ENCODE measurements at places on chromosomes 4 and X.

GRCh38 chr4:16809064-16809463, 89.4 kb downstream of the LDB2 start:
- DNase-seq = no peak

GRCh38 chrX:107465932-107466620, 16.6 kb downstream of the FRMPD3 start:
- DNase-seq = no peak

DNA sequence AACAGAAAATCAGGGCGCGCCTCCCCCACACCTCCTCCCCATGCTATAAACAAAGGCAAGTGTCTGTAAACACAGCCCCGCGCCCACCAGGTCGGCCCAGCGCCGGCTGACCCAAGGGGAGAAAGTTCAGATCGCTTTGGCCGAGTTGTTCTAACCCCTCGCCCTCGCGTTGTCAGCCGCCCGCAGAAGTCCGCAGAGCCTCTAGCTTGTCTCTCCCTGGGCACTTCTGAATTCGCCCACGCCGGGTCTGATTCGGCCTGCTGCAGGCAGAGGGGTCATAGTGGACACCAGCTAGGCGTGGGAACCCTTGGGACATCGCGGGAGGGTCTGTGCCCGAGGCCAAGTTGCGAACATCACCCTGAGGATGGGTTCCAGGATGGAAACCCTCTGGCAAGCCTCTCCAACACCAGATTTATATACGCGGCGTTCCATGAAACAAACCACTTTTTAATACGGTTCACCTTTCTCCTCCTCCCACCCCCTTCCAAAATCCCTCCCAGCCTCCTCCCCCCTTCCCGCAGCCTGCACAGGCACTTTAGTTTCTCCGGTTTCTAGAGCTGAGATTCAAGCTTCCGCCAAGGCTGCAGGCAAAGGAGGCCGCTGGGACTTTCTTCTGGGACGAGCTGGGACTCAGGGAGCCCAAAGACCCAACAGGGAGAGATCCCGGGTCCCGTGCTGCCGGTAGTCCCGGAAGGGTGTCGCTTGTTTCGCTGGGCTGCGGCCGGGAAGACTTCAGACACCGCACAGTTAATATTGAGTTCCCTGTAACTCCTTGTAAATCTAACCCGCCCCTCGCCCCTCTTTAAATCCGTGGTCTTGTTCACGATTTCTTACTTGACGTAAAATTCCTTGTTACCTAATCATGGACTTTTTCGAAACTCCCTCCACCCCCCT, 4.7 kb downstream of the HAND2 start:
- DNase-seq = no peak

- no peak for DNase-seq
Measured at GRCh38 chrX:41946989-41947612, 23.7 kb upstream of the CASK start.

- DNase-seq = no peak
Measured at GRCh38 chrX:71619193-71619592, 882 bp upstream of the CXCR3 start.

- DNase-seq = no peak
Measured at GRCh38 chrX:39967348-39967747, 130.4 kb downstream of the BCOR start.

DNA sequence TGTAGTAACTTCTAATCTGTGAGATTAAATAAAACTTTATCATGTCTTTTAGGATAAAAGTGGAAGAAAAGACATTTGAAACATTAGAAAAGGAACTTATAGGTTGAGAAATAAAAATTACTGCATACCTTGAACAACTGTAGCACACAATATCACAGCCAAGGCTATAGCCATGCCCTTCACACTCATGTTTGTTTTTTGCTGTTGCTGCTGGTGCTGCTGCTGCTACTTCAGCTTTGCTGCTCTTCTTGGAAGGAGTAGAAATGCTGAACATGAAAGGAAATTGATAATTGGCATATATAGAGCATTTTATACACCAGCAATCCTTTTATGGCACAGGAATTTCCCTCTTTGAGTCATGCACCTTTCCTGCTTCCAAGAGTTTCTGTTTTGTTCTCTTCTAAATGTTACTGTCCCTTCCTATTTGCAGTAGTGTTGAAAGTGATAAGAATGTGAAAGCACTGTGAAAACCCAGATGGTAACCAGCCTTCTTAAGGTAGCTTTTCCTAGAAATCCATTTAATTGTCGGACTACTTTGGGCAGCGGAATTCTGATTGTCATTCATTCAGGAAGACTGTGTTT, at the start of gene CXCL11:
CXCL11 (minus strand) TSS at position 272 of the 582 bp plus-strand sequence; CDS start at position 189, 83 bp downstream.
- DNase-seq = no peak

GRCh38 chr4:187304133-187304532, 580.5 kb upstream of the FAT1 start:
- DNase-seq = no peak

- no peak for DNase-seq
Measured at GRCh38 chr4:76821641-76822040, 76.3 kb downstream of the SOWAHB start.

DNA sequence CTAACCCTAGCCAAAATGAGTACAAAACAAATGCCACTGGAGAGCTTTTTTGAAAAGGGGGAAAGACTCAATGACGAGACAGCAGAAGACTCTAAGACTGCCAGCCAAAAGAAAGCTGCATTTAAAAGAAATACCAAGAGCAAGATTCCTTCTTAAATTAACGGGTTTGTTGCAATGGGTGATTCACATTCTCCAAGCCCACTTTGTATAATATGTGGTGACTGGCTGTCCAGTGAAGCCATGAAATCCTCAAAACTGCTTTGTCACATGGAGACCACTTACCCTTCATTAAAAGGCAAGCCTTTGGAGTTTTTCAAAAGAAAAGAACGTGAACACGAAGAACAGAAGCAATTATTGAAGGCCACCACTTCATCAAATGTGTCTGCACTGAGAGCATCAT, 68.2 kb downstream of the MRPL1 start:
- DNase-seq = no peak

DNA sequence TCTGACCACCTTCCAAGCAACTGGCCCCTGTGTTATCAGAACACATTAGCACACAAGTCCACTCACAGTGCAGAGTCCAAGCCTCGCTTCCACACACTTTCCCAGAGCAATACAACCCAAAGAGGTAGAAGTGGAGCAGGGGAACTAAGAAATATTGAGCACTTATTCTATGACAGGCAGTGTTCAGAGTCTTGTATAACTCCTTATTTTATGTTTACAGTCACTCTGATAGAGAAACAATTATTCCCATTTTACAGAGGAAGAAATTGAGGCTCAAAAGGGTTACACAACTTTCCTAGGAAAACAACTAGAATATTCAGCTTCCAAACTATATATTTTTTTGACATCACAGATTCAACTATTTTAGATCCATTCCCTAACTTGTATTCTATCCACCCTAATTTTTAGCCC, 18.3 kb upstream of the TMEM154 start:
- no peak for DNase-seq

DNA sequence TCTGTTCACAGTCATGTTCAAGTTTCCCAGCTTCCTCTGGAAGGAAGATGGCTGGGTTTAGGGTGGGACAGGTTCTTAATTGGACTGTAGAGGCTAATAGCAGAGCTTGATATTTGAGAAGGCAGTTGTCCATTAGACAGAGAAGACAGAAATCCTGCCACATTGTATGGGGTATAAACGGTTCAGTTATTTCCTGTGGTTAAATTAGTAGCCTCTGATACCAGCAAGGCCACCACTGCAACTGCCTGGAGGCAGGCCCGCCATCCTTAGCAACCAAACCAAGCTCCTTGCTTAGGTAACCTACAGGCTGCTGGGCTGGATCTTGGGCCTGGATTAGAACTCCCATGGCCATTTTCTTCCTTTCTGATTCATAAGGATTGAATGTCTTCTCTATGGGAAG, 1367.0 kb downstream of the PCDH7 start:
- no peak for DNase-seq

- no peak for DNase-seq
Measured at GRCh38 chr4:17494258-17495190, 17.4 kb downstream of the QDPR start.

DNA sequence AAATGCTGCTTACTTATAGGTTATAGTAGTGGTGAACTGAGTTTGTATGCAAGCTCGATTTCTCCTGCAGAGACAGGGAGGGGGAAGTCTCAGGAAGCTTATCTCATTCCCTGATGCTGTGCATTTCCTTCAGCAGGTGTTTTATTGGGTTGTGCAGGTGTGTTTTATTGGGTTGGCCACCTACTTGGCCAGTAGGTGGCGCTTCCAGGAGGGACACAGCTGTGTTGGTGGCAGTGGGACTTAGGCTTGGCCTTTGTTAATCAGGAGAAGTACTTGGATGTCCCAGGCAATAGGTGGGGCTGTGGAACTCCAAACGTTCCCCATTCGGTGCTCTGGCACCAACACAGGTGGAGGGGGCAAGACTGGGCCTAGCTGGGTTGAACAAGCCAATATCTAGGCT, 196.0 kb upstream of the DCAF8L1 start:
- DNase-seq = no peak

DNA sequence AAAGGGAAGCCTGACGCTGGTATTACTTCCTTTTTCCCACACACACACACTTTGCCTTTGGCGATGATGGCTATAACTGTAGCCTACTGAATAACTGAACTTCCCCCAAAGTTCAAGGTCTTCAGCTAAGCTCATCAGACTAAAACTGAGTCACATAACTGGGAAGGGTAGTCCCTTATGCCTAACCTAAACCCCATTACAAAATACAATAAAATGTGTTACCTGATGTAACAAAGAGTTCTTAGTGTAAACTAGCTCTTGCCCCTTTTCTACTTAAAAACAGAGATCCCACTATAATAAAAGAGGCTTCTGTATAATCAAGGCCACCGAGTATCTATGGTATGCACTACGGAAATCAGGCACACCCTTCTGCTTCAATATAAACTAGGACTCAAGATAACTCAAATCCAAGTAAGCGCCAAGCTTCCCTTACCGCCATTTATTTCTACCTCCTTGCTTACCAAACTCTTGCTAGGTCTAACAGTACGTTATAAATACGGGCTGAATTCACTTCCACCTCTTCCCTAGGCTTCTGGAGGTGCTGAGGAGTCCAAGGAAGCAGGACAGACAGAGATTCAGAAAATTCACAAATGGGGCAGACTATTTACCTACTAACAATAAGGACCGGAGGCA, 2.4 kb downstream of the OTUD4 start:
- DNase-seq = no peak

DNA sequence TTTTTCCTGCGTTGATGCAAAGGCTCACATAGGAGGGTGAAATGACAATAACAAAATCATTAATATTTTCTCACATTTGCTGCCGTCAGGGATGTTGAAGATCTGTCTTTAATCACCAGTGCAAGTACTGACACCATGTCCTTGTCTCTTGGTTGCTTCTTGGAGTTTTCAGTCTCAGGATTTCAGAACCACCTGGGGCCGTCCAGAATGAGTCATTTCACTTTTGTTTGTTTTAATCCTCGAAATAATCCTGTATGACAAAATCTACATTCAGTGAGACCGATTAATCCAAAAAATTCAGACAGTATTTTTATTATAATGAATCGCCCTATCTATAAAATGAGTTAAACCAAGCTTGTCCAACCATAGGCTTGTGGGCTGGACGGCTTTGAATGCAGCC, 47.2 kb downstream of the NEIL3 start:
- no peak for DNase-seq
